ENCODE measurements at places on chromosomes 6 and 20.

DNA sequence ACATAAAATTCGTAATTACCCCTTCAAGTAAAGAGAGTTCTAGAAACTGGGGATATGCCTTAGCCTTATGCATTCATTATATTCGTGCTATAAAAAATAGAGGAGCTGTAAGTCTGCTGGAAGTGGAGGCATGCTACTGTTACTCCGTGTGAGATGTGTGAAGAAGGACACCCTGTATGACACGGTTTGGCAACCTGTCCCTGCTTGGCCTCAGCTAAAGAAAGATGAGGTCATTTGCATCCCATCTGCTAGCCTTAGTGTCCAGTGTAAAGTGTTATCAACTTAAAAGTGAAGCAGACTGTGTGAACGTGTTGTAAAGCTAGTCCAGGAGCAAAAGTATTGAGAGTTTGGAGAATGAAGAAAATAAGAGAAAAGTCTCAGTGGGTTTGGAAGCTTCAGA, 135.1 kb upstream of the RAB32 start:
- DNase-seq: no peak

GRCh38 chr20:59765599-59766177, 161.3 kb downstream of the PHACTR3 start:
- DNase-seq: no peak

DNA sequence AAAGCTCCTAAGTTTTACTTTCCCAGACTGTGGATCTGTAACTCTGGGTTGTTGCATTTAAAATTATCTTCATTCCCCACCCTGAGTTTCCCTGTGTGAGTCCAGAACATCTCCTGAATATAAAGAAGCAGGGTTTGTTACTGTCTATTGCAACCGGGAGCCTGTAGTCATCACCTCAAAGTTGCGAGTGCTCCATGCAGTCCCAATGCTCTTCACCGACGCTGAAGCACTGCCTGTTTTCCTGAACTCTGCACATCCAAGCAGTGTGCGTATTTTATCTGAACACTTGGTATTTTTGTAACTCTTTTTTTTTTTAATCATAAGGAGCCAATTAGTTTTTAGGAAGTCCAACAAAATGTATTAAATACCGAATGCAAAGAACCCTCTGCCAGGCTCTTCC, 907 bp upstream of the HLA-B start:
- DNase-seq: no peak

GRCh38 chr6:13400772-13401171, 72.4 kb upstream of the TBC1D7 start:
- no peak for DNase-seq

DNA sequence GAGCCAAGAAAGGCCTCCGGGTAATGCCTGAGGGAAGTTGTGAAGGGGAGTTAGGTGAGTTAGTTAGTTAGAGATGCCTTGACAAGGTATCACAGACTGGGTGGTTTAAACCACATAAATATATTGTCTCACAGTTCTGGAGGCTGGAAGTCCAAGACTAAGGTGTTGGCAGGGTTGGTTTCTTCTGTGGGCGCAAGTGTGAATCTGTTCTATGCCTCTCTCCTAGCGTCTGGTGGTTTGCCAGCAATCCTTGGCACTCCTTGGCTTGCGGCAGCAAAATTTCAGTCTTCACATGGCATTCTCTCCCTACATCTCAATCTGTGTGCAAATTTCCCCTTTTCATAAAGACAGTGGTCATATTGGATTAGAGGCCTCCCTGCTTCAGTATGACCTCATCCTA, 29.7 kb upstream of the RANBP9 start:
- no peak for DNase-seq

DNA sequence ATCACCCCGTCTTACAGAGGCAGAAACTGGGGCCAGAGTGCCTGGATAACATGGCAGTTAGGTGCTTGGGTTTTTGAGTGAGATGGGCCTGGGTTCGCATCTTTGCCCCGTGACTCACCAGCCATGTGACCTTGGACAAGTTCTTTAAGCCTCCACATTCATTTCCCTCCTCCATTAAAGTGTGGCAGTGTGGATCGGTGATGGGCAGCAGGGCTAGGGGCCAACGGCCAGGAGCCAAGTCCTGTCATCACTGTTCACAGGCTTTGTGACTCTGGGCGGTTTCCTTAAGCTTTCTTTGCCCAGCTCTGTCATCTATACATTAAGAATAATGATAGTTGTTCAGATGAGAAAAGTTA, 85.5 kb upstream of the PMEPA1 start:
- DNase-seq: no peak

GRCh38 chr20:45337367-45338120, 10.7 kb downstream of the SDC4 start:
- no peak for DNase-seq

- no peak for DNase-seq
Measured at GRCh38 chr6:125227244-125227643, 73.7 kb downstream of the TPD52L1 start.

DNA sequence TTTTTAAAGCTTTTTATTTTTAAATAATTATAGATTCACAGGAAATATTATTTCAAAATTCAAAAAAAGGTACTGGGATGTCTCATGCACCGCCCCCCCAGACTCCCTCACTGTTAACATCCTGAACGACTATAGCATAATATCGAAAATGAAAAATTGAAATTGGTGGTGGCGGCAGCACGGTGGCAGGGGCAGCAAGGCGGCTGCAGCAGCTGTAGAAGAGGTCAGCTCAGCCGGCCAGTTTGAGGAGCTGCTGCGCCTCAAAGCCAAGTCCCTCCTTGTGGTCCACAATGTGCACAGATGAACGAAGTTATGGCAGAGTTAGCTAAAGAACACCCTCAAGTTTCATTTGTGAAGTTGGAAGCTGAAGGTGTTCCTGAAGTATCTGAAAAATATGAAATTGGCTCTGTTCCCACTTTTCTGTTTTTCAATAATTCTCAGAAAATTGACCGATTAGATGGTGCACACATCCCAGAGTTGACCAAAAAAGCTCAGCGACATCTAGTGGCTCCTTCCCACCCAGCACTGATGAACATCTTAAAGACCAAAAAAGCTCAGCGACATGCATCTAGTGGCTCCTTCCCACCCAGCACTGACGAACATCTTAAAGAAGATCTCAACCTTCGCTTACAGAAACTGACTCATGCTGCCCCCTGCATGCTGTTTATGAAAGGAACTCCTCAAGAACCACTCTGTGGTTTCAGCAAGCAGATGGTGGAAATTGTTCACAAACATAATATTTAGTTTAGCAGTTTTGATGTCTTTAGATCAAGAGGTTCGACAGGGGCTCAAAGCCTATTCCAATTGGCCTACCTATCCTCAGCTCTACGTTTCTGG, 100.8 kb downstream of the FAM217A start:
- peak; percentile 53 for DNase-seq

DNA sequence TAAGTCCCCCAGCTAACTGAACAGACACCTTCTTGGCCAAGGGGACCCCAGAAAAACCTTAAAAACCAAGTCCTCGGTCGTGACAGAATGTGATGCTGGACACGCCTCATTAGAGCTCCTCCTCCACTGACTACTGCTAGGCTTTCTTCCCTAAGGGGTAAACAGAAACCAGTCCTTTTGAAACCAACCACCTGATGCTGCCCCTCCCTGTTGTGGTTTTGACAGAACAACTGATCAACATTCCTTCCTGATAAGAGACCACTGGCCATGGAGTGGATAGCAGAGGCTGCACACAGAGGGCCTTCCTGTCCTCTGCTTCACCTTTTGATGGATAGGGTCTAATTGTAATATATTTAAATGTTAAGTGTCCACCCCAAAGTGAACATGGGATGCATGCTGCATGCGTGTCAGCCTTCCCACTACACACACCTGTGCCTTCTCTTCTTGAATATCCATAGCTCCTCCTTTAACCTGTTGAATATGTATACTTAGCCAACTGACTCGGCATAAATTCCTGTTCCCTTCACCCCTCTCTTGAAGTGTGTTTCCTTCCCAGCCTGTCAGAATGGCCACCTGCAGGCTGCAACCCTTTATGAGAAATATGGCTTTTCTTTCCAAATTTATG, 27.9 kb upstream of the SLC2A12 start:
- DNase-seq: no peak

Data from inflammatory macrophage treated with lipopolysaccharide for 1 hour (primary cell).